ENCODE measurements at places on chromosomes 11 and 22.
A peak's percentile ranks its signal among the peaks of the same experiment; 100 is the strongest.

DNA sequence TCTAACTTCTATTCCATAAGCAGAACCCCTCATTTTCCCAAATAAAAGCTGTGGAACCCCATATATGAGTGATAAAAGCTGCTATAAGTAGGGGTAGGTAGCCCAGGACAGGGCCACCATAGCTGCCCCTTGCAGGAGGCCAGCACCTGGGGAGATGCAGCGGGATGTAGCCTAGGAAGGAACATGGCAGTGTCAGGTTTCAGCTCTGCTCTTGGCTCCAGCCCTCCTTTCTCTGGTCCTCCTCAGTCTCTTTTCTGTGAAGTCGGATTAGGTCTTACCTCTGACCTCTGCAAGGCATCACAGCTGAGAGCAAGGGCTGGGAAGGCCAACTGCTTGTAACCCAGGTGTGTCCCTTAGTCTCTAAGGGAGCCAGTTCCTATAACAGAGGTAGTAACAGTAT is 135.6 kb downstream of the NAV2 start:
- no peak for DNase-seq

DNA sequence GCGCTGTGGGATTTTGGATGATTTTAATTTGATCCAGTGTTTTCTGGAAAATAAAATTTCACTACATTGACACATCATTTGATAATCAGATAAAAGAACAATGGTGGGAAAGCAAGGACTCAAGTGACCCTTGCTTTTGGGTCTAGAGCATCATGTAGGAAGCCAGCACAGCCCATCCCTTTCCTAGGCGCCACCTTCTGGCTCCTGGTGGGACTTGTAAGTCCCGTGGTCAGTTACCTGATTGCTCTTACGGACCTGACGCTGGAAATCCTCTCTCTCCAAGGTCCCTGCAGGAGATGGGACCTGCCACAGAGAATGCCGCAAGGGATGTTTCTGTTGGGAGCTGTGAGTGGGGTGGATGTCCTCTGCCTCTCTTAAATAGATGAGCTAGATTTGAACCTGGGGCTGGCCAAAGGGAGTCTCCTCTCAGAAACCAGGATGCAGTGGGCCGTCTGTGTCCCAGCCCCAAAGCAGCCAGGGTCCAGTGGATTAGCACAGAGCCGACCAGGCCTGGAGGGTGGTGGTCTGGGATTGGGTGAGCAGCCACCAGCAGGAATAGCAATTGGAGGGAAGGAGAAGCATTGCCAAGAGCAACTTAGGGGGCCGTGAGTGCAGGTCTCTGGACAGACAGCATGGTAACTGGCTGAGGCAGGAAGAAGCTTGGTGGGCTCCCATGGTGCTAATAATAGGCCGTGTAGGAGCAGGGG is 21.7 kb downstream of the TIMP3 start:
- no peak for DNase-seq

DNA sequence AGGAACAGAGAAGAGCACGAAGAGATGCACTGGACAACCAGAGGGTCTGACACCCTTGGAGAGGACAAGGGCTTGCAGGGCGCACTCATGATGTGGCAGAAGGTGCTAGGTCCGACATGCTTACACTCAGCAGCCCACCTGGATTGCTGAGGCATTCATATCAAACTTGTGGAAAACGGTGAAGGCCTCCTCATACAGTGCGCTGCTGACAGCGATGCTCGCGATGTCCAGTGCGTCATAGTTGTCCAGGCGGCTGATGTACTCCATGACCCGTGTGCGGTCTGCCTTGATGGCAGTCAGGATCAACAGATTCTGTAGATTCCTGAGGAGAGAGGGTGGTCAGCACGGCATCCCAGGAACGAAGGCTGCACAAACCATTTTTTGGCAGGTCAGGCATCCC is 31.7 kb upstream of the SLC25A1 start:
- DNase-seq: no peak

DNA sequence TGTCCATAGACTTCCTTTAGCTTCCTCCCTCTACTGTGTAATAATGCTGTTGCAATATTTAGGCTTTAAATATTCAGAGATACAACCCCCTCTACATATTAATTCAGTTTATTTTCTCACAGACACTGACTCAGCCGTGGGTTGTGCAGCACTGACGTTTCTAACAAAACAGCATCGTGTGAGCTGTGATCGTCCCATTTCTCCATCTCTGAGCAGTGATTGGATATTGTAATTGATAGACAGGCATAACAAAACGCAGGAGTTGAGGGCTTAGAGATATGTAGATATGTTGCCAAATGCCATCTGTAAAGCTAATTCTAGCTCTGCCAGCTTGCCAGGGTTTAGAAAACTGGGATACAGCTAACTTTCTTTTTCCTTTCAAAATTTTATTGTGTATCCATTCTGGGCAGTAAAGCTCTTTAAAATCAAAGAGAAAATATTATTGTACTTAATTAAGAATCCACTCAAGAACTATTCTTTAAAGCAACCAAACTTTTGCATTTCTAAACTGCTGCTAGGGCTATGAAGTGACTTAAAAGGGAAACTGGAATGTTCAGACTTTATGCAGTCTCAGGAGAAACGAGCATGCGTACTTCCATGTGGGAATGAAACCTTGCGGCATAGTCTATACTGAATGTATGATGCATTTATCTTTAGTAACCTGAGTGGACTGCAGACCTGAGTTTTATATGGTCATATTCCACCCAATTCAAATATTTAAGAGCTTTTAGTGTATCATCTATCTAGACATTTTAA is 22.7 kb downstream of the BTBD10 start:
- no peak for DNase-seq

GRCh38 chr22:19449422-19449767 is 1.9 kb upstream of the C22orf39 start:
- no peak for DNase-seq

GRCh38 chr11:108985945-108986279 is 321.0 kb downstream of the DDX10 start:
- DNase-seq: no peak

DNA sequence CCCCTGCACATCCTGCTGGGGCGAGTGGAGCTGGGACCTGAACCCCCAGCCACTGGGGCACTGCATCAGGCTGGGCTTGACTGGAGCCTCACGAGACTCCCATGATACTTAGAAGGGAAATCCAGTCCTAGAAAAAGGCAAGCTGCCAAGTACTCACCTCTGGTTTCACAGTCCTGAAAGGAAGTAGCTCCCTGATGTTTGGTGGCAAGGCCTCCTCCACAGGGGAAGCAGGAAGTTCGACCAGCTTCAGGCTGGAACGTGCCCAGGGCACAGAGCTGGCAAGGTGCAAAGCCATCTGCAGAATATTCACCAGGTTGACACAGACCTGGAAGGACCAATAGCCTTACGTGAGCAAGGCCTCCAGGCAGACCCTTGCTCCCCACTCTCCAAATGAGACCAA is 26.8 kb upstream of the NRIP3 start:
- DNase-seq: no peak

- DNase-seq: peak; percentile 8
These were observed 33.8 kb downstream of the ZNF202 start for GRCh38 chr11:123707606-123708205.

GRCh38 chr22:44192816-44193534 is 12.2 kb downstream of the PARVG start:
- DNase-seq: no peak

GRCh38 chr11:102289592-102289991 is 27.7 kb upstream of the BIRC3 start:
- no peak for DNase-seq

- no peak for DNase-seq
These were observed 90.0 kb downstream of the SBF2 start for GRCh38 chr11:10204021-10204420.

DNA sequence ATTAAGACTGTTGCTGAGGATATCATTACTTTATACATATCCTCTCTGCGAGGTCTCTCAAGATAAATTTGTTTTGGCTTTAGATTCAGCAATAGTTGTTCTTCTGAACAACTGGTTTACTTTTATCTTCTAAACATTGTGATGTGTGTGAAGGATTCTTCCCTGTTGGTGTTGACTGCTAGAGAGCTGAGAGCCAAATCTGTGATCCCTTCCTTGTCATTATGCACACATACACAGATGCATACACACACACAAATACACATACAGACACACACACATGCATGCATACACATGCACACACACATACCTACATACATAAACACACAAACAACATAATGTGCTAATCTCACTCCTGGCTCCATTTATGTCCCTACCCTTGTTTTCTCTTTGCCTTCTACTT is 137.0 kb downstream of the SNX19 start:
- DNase-seq: no peak

DNA sequence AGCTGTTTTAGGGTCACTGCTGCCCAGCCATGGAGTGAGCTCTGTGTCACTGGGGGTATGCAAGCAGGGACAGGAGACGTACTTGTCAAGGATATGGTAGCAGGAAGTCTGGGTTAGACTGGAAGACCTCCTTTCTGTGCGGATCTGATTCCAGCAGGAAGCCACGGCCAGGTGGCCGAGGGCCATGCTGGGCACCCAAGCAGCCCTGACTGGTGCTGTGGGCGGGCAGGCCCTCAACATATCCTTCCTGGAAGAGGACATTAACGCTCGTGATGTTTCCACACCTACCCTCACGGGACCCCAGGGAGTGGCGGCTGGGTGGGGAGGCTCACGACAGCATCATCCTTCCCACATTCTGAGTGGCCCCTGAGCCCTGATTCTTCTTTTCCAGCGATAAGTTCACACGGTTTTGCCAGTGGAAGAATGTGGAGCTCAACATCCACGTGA is 8.7 kb upstream of the ANKRD13D start:
- DNase-seq: no peak

- DNase-seq: no peak
These were observed 9.0 kb downstream of the TP53AIP1 start for GRCh38 chr11:128933481-128934178.

- no peak for DNase-seq
These were observed 241.3 kb downstream of the NELL1 start for GRCh38 chr11:20910733-20911132.

- DNase-seq: no peak
These were observed 112.0 kb upstream of the ARHGAP42 start for GRCh38 chr11:100574894-100575769.

DNA sequence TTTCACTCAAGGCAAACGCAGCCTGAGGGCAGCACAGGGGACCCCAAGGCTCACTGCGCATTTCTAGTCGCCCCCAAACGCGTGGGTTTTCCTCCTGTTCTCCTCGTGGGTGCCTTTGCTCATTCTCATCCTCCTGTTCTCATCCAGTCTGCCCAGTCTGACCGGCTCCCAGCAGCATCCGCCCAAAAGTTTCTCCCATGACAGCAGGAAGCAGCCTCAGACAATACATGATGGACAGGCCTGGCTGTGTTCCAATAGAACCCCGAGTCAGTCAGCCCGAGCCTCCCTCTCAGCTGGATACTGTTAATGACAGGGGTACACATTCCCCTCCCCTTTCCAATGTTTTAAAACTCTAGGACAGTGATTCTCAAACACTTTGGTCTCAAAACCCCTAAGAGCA is 22.5 kb upstream of the KRTAP5-7 start:
- DNase-seq: no peak

GRCh38 chr11:33892906-33893594 is 1.2 kb upstream of the LMO2 start:
- no peak for DNase-seq

- DNase-seq: no peak
These were observed 493.3 kb downstream of the BUD13 start for GRCh38 chr11:116279511-116279910.

- DNase-seq: no peak
These were observed 38.0 kb downstream of the RTN4R start for GRCh38 chr22:20229916-20230775.

GRCh38 chr11:114440971-114441763 is 1.9 kb downstream of the REXO2 start:
- no peak for DNase-seq

DNA sequence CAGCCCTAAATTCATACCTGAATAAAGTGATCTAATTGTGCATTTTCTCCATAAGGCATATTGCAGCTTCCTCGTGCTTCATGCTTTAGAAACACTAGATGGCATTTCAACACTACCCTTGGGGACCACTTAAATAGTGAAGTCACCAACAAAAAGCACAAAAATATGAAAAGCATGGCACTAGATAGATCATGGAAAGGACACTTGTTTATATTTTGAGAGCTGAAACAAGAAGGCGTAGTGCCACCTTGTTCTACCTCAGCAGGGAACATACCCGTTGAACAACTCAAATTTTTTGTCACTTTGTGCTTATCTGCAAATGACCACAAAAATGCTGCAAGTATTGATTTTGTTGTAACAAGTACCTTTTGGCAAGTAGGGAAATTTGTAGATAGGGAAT is 8.6 kb downstream of the TBCEL start:
- no peak for DNase-seq

GRCh38 chr22:35850831-35851230 is 133.2 kb downstream of the APOL5 start:
- DNase-seq: no peak

GRCh38 chr11:75267171-75267970 is 26.8 kb downstream of the TPBGL start:
- no peak for DNase-seq

GRCh38 chr11:45405916-45406670 is 120.0 kb upstream of the SYT13 start:
- no peak for DNase-seq

DNA sequence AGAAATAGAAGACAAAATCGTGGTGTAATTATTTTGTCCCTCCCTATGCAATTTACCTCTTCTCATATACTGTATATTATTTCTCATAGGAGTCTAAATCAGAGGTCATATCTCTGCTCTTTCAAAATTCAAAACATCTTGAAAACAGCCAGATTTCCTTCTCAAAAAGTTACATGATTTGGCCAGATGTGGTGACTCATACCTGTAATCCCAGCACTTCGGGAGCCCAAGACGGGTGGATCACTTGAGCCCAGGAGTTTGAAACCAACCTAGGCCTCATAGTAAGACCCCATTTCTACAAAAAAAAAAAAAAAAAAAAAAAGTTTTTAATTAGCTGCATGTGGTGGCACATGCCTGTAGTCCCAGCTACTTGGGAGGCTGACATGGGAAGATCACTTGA is 29.0 kb upstream of the DNAJB7 start:
- no peak for DNase-seq

GRCh38 chr11:116176484-116177005 is 596.2 kb downstream of the BUD13 start:
- no peak for DNase-seq

- DNase-seq: no peak
These were observed 28.5 kb downstream of the MAFF start for GRCh38 chr22:38230108-38230825.

- DNase-seq: no peak
These were observed 24.8 kb downstream of the MYO7A start for GRCh38 chr11:77152846-77153245.

GRCh38 chr11:4049006-4049405 is 45.6 kb upstream of the RRM1 start:
- DNase-seq: no peak

- DNase-seq: peak; percentile 32
These were observed 646 bp upstream of the PATZ1 start for GRCh38 chr22:31346733-31347250.
